ENCODE measurements at places on chromosomes 6 and 20.

DNA sequence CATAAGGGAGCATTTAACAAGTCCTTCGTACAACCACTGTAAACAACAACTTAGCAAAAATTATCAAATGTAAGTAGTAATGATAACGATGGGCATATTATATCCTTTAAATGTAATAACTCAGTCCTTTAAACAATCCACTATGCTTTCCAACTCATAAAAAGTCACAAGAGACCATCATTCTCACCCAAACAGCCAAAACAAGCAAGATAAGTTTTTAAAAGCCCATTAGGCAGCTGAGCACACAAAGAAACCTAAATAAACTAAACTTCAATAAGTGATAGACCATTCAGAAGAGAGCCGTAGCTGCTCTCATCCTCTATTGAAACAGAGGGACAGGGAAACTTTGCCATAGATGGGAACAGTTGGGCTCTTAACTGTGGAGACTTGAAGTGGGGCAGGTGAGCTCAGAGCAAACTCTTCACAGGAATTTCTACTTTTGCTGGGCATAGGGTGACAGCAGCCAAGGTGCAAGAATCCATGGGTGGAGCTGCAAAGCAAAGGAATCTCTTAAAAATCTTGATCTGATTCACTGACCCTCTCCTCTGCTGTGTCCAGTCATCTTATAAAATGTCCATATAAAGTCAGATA lies 22.5 kb downstream of the RAB22A start:
- no peak for DNase-seq

DNA sequence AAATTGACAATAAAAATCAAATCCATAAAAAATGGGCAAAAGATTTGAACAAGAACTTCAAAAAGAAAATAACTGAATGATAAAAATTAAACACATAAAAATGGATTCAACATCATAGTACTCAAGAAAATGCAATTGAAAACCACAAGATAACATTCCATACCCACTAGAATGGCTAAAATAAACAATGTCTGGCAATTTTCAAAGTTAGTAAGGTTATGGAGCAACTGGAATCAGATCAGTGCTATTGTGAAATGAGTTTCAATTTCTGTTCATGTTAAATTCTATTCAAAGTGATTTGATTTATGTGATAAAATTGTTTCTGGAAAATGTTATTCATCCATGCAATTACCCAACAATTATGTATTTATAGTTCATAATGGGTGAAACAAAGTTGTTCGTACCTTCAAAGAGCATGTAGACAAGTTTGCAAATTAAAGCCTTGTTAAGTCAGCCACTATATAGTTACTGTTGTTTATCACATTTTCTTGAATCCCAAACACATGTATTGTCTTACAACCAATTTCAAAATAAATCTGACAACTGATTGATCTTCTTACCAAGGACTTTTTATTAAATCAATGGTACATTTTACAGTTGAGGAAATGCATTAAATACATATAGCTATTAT lies 151.5 kb upstream of the CENPW start:
- peak; percentile 19 for DNase-seq

- no peak for DNase-seq
These were observed at the start of gene MAPK13 for GRCh38 chr6:36129941-36130666. TSS of gene MAPK13 (plus strand) at chr6:36130513. CDS start at chr6:36130583, 70 bp downstream.

- DNase-seq, result no peak
These were observed 122.9 kb downstream of the IRF4 start for GRCh38 chr6:514396-514978.

DNA sequence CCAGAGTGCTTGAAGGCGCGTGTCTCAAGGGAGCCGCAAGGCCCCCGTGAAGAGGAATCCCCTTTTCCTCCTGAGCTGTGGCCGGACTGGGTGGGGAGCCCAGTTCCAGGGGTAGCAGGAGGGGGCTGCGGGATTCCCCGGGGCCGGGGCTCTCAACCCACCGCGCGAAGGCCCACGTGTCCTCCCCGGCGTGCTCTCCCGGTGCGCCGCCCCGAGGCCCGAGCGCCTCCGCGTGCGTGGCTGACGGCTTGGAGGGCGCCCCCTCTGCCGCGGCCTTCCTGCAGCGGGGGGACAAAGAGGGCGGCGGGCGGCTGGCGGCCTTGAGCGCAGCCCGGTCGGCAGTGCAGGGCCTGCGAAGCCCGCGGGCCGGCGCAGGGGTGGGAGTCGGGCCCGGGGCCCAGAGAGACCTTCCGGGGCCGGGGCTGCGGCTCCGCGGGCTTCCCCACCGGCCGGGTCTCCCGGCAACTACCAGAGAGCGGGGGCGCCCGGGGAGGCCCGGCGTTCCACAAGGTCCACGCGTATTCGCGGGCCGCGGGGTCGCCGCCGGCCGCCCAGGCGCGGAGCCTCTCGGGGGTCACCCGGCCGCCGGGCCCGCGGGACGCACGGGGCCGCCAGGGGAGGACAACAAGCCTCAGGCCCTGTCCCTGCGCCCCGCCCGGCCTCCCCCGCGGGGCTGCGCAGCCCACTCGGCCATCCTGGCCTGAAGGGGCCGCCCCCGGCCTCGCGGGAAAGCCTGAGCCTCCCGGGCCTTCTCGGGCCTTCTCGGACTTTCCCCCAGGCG lies at the start of gene FAM217A:
Gene FAM217A (minus strand): TSS at position 447 of the 781 bp plus-strand sequence. CDS start 1,723 bp downstream, outside the sequence.
- DNase-seq, result no peak

- no peak for DNase-seq
These were observed 93.7 kb downstream of the TULP4 start for GRCh38 chr6:158405933-158406332.

GRCh38 chr6:82270881-82271635 lies 23.5 kb upstream of the IBTK start:
- DNase-seq, result no peak

DNA sequence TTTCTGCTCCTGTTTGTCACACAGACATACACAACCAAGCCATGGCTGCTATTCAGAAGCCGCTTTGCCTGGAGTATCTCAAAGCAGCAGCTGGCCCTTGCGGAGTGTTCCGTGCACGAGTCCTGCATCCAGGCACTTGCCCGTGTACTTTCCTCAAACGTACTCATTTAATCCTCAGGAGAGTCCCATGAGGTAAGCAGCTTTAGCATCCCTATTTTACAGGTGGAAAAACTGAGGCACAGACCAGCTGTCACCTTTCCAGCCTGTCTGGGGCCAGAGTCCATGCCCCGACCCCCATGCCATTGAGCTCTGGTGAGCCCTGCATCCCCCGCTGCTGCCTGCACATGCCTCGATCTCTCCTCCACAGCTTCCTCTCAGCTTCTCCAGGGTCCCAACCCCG lies 130.0 kb downstream of the ERMARD start:
- DNase-seq, result no peak

- DNase-seq, result no peak
These were observed 29.9 kb downstream of the EZR start for GRCh38 chr6:158789115-158789917.
